ENCODE measurements at places on chromosomes 12 and 14.
A peak's percentile ranks its signal among the peaks of the same experiment; 100 is the strongest.

DNA sequence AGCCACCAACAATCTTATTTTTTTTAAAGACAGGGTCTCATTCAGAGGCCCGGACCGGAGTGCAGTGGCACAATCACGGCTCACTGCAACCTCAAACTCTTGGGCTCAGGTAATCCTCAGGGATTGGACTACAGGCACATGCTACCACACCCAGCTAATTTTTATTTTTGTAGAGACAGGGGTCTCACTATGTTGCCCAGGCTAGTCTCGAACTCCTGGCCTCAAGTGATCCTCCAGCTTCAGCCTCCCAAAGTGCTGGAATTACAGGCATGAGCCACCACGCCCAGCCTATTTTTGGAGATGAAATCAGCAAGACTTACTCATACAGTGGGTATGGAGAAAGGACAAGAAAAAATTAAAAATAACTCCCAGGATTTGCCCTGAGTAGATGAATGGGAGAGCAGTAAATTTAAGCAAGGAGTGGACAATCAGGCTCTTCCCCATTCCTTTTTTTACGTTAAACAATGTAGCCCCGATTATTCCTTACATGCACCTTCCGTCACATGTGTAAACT, 13.2 kb downstream of the FMNL3 start:
- DNase-seq, result no peak
- H3K27ac ChIP-seq, result no peak overlapping the region
- H3K27me3 ChIP-seq, result no peaks in the 10 kb centered on the region
- no peaks in the 10 kb centered on the region for H3K4me1 ChIP-seq
- no peak overlapping the region for H3K4me3 ChIP-seq

DNA sequence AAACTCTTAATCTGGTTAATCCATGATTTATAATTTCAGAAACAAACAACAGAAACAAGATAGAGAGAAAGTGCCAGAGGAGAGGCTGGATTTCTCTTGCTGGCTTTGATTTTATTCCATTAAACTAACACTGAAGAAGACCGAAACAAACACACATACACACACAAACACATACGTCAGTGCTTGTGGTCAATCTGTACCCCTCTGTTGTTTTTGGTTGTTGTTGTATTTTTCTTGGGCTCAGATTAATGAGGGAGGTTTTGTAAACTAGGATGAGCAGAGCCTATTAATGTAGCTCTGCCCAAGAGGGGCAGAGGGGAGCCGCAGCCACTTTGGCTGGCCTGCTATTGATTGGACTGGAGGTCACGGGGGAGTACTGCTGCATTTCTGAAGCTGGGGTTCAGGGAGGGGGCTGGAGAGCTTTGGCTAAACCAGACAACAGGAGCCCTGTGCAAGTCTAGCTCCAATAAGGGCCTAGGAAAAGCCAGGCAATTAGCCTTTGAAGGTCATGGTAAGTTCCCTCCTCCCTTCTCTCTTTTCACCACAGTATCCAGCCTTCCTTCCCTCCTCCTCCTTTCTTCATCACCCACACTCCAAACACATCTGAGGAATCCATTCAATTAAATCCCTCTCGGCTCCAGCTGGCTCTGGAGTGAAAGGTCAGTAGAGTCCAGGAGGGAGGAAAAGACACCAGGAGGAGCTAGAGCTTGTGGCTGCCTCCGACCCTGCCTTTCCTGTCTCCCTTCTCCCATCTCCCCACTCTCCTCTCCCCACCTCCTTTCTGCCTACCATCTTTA, 344.1 kb upstream of the LMO3 start:
- H3K36me3 ChIP-seq, result no peaks in the 10 kb centered on the region
- no peaks in the 10 kb centered on the region for H3K27me3 ChIP-seq
- no peak for DNase-seq
- no peak overlapping the region for H3K27ac ChIP-seq

DNA sequence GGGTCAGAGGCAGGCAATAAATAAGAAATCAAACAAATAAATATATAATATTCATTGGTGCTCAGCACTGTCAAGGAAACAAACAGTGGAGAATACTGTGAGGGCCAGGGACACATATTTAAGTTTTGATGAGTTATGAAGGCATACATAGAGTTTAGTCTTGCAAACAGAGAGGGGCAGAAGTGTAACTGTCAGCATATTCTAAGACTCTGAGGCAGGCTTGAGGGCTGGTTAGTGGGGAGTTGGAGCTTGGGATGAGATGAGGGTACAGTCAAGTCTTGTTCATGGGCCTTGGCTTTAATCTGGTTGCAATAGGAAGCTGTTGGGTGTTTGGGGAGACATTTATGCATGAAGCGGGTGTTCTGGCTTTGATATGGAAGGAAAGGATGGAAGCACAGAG, 78.9 kb downstream of the PELI2 start:
- no peak overlapping the region for H3K27ac ChIP-seq
- H3K36me3 ChIP-seq, result no peaks in the 10 kb centered on the region
- no peaks in the 10 kb centered on the region for H3K27me3 ChIP-seq
- no peak overlapping the region for H3K4me3 ChIP-seq
- DNase-seq, result no peak

DNA sequence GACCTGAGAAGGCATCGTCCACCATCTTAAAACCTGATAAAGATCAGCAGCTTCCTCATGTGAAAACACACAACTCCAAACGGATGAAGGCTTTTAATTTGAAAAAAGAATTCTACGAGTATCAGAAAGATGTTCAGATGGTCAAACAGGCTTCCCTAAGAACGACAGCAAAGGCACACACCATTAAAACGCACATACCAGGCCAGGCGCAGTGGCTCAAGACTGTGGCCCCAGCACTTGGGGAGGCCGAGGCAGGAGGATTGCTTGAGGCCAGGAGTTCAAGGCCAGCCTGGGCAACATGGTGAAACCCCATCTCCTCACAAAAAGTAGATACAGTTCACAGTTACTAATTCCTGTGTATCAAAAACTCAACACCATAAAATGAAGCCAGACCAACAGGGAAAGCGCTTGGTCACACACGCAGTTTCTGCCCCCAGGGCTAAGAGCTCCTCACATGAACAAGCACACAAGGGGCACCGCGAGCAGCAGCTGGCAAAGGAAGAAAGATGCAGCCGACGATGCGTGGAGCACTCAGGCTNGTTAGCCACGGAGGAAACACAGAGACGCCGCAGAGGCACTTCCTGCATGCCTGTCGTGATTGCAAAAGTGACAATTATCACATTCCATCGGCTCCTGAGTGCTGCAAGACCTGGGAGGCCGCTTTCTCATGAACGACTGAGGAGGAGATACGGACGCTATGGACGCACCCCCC, 78.0 kb downstream of the NOC4L start:
- H3K4me1 ChIP-seq, result no peaks in the 10 kb centered on the region
- H3K27ac ChIP-seq, result no peak overlapping the region
- no peaks in the 10 kb centered on the region for H3K27me3 ChIP-seq
- H3K36me3 ChIP-seq, result no peaks in the 10 kb centered on the region
- no peak for DNase-seq

DNA sequence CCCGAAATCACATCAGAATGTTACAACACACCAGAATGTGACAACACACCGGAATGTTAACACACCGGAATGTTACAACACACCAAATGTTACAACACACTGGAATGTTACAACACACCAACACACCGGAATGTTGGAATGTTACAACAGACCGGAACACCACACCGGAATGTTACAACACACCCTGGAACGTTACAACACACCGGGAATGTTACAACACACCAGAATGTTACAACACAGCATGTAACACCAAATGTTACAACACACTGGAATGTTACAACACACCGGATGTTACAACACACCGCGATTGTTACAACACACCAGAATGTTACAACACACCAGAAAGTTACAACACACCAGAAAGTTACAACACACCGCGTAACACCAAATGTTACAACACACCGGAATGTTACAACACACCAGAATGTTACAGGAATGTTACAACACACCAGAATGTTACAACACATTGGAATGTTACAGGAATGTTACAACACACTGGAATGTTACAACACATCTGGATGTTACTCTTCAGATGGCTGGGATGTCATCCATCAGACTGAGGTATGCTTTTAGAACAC, 21.1 kb downstream of the CHFR start:
- DNase-seq, result no peak
- H3K27ac ChIP-seq, result no peak overlapping the region
- no peaks in the 10 kb centered on the region for H3K27me3 ChIP-seq

DNA sequence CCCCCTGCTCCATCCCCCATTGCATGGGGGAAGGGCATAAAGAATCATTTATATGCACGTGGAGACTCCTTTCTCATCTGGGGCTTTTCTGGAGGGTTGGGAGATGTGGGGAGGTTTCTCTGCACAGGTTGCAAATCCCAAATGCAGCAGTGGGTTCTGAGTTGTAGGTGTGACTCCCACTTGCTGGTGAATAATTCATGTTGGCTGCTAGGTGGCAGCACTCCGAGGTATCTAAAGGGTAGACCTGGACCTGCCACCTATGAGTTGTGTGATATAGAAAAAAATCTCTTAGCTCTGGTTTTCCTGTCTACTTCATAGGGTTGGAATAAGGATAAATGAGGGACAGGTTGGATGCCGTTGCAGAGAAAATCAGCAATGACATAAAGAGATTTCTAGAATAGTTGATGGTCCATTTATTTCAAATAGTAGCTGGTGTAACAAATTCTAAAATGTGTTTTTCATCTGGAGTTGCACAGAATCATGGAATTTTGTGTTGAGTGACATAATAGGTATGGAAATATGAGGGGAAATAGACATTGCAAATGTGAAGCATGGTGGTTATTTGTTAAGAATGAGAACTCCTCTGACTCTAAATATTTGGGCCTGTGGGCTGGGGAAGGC, 4.6 kb downstream of the MARCHF9 start:
- H3K4me1 ChIP-seq, result peaks cover 17% of the 10 kb centered on the region
- no peak for DNase-seq
- no peak overlapping the region for H3K4me3 ChIP-seq
- H3K36me3 ChIP-seq, result peaks cover 13% of the 10 kb centered on the region
- no peaks in the 10 kb centered on the region for H3K27me3 ChIP-seq

- no peaks in the 10 kb centered on the region for H3K4me1 ChIP-seq
- H3K27me3 ChIP-seq, result no peaks in the 10 kb centered on the region
- no peaks in the 10 kb centered on the region for H3K36me3 ChIP-seq
- no peak overlapping the region for H3K4me3 ChIP-seq
- DNase-seq, result no peak
These were observed 1000.5 kb downstream of the FLRT2 start for GRCh38 chr14:86530457-86530856.

- H3K27ac ChIP-seq, result peak overlapping the region; percentile 85
- H3K36me3 ChIP-seq, result no peaks in the 10 kb centered on the region
- no peak for DNase-seq
- peak overlapping the region; percentile 29 for H3K4me3 ChIP-seq
These were observed 1.2 kb downstream of the PRMT8 start for GRCh38 chr12:3491938-3492792.

- H3K27ac ChIP-seq, result no peak overlapping the region
- H3K4me3 ChIP-seq, result no peak overlapping the region
- H3K27me3 ChIP-seq, result no peaks in the 10 kb centered on the region
- no peak for DNase-seq
- H3K36me3 ChIP-seq, result no peaks in the 10 kb centered on the region
These were observed 255.3 kb upstream of the GARIN6 start for GRCh38 chr12:99392091-99392850.

- H3K27me3 ChIP-seq, result no peaks in the 10 kb centered on the region
- no peaks in the 10 kb centered on the region for H3K4me1 ChIP-seq
- DNase-seq, result no peak
These were observed 607 bp downstream of the OS9 start for GRCh38 chr12:57694459-57695019.

Measured in right atrium auricular region (tissue), 2 donors.